ENCODE measurements at places on chromosomes 7 and 10. TPM values are rescaled to one million over a fixed set of nuclear protein-coding genes. Genes with fewer than 3 reads are reported as not detected.
A peak's percentile ranks its signal among the peaks of the same experiment; 100 is the strongest.

- peak overlapping the region; percentile 94 for H3K27ac ChIP-seq
- H3K4me3 ChIP-seq = peak overlapping the region; percentile 97
- H3K4me1 ChIP-seq = peaks cover 33% of the 10 kb centered on the region
- DNase-seq = peak; percentile 49
- peaks cover 51% of the 10 kb centered on the region for H3K36me3 ChIP-seq
Observed at GRCh38 chr7:5525271-5526099, 101.9 kb upstream of the TNRC18 start.

DNA sequence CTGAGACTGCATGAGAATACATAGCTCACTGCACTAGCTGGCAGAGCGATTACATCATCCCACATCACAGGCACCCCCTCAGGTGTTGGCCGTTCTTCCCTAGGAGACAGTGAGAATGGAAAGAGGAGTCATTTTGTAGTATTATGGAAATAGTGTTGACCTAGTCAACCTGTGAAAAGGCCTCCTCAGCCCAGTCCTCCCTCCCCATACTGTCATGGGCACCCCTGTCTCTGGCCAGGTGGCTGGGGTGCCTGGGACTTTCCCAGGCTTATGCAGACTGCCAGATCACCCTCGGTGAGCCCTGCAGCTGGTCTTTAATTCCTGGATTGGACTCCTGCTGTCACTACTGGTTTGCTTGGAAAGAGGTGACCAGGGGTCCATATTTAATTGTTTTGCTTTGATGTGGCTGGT is 4.0 kb downstream of the INPP5A start:
- H3K27me3 ChIP-seq = no peaks in the 10 kb centered on the region
- no peak overlapping the region for H3K4me3 ChIP-seq
- no peak overlapping the region for H3K27ac ChIP-seq
- H3K36me3 ChIP-seq = peaks cover 4% of the 10 kb centered on the region
- H3K4me1 ChIP-seq = peaks cover 66% of the 10 kb centered on the region

- no peak overlapping the region for H3K27ac ChIP-seq
- no peak for DNase-seq
- no peaks in the 10 kb centered on the region for H3K36me3 ChIP-seq
- H3K4me3 ChIP-seq = no peak overlapping the region
- H3K4me1 ChIP-seq = no peaks in the 10 kb centered on the region
Observed at GRCh38 chr10:46064269-46064817, 18.3 kb upstream of the MSMB start.

DNA sequence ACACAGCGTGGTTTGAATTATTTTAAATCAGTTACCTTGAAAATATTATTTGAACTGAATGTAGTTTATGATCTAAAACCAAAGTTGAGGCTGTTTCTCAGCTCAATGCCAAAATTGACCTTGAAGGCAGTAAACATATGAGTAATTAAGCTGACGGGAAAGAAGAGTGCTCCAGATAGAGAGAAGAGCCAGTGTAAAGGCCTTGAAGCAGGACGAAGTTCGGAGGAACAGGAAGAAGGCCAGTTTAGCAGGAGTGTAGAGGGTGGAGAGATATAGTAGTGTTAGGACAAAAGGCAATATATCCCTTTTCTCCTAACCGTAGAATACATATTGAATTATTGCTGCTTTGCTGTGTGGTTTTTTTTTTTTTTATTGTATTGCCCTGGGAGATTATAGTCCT is 63.2 kb downstream of the CYP51A1 start:
- no peak for DNase-seq
- peaks cover 7% of the 10 kb centered on the region for H3K4me1 ChIP-seq
- H3K4me3 ChIP-seq = no peak overlapping the region
- peaks cover 24% of the 10 kb centered on the region for H3K36me3 ChIP-seq
- no peaks in the 10 kb centered on the region for H3K27me3 ChIP-seq

DNA sequence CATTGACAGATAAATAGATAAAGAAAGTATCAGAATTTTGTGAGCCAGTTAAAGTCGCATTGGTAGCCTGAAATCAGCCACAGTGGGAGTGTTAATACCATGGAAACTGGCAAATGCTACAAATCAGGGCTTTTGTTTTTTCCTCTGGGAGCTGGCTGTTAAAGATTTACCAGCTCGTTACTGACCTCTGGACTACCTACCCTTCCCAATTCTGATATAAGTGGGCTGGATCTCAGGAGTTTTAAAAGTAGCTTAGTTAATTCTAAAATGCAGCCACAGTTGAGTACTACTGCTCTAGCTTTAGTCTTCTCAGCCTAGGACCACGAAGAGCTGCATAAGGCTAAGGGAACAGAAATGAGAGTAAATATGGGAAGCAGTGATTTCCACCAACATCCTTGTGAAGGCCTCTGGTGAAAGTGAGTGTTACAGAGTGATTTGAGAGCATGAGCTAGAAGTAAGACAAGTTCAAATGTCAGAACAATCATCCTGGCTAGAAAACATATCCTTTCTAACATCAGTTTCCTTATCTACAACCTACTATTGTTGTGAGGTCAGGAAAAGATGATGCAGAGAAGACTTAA is 53.2 kb downstream of the A1CF start:
- no peaks in the 10 kb centered on the region for H3K36me3 ChIP-seq
- H3K4me1 ChIP-seq = no peaks in the 10 kb centered on the region
- H3K27ac ChIP-seq = no peak overlapping the region
- no peak overlapping the region for H3K4me3 ChIP-seq
- no peak for DNase-seq
- H3K27me3 ChIP-seq = peaks cover 10% of the 10 kb centered on the region

- H3K36me3 ChIP-seq = peaks cover 14% of the 10 kb centered on the region
- peak overlapping the region; percentile 84 for H3K27ac ChIP-seq
- peaks cover 36% of the 10 kb centered on the region for H3K4me1 ChIP-seq
- no peaks in the 10 kb centered on the region for H3K27me3 ChIP-seq
- DNase-seq = peak; percentile 38
Observed at GRCh38 chr7:877312-878232, 1.2 kb downstream of the GET4 start.

- H3K27me3 ChIP-seq = no peaks in the 10 kb centered on the region
- DNase-seq = no peak
- H3K4me1 ChIP-seq = no peaks in the 10 kb centered on the region
- H3K4me3 ChIP-seq = no peak overlapping the region
Observed at GRCh38 chr10:64726466-64726865, 1205.3 kb downstream of the REEP3 start.

GRCh38 chr10:30701451-30702173 is 72.1 kb upstream of the LYZL2 start:
- peaks cover 39% of the 10 kb centered on the region for H3K36me3 ChIP-seq
- peak overlapping the region; percentile 98 for H3K27ac ChIP-seq
- H3K27me3 ChIP-seq = no peaks in the 10 kb centered on the region

Gene SUN3
- not detected for total RNA-seq

DNA sequence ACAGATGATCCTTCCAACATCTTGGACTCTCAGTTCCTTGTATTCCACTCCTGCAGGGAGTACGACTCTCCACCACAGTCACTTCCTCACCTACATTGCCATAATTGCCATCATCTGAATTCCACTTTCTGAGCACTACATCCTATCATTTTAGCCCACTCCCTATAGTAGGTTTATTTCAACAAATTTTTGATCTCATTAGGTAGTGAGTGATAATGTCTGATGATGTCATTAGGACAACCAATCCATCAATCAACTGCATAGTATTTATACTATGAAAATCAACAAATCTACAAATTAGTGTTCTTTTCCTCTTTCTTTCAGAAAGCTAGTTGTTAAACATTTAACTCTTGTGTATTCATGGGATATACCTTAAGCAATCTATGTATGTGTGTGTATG is 13.7 kb upstream of the TRA2A start:
- no peaks in the 10 kb centered on the region for H3K27me3 ChIP-seq
- peaks cover 2% of the 10 kb centered on the region for H3K4me1 ChIP-seq
- no peak for DNase-seq
- no peak overlapping the region for H3K4me3 ChIP-seq
- H3K36me3 ChIP-seq = no peaks in the 10 kb centered on the region
- no peak overlapping the region for H3K27ac ChIP-seq

Gene LANCL2
- 6.3 TPM for total RNA-seq

GRCh38 chr7:43449577-43449976 is 133.3 kb upstream of the STK17A start:
- H3K27ac ChIP-seq = no peak overlapping the region
- H3K36me3 ChIP-seq = no peaks in the 10 kb centered on the region
- no peaks in the 10 kb centered on the region for H3K27me3 ChIP-seq
- H3K4me1 ChIP-seq = no peaks in the 10 kb centered on the region
- no peak overlapping the region for H3K4me3 ChIP-seq
- no peak for DNase-seq

Gene HOGA1
- total RNA-seq = not detected

- peak overlapping the region; percentile 77 for H3K27ac ChIP-seq
- H3K4me3 ChIP-seq = no peak overlapping the region
- peaks cover 69% of the 10 kb centered on the region for H3K4me1 ChIP-seq
- DNase-seq = peak; percentile 15
- H3K27me3 ChIP-seq = no peaks in the 10 kb centered on the region
Observed at GRCh38 chr7:24924375-24924774, 55.6 kb downstream of the OSBPL3 start.

DNA sequence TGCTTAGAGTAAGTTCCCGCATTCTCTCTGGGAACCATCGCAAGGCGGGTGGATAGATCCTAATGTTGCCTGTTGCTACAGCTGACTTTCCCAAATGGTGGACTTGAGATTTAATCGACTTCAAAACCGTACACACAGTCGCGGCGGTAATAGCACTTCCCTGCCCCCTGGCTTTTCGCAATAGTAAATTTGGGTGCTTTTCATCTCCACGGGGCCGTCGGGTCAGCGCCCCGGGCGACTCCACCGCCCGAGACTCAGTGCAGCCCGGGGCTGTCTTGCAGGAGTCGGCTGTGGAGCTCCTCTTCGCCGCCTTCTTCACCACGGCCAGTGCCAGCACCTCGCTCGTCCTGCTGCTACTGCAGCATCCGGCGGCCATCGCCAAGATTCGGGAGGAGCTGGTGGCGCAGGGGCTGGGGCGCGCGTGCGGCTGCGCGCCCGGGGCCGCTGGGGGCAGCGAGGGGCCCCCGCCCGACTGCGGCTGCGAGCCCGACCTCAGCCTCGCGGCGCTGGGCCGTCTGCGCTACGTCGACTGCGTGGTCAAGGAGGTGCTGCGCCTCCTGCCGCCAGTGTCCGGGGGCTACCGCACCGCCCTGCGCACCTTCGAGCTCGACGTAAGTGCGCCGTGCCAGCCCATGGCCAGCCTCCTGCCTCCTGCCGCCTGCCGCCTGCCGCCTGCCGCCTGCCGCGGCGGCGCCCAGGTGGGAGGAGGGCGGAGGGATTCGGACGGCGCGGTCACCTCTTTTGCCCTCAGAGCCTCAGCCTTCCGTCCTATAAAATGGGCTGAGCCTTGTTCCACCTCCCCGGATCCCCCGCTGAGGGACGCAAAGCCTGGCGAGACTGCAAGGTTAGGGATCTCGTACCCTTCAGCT is 5.3 kb downstream of the CYP26C1 start:
- peaks cover 76% of the 10 kb centered on the region for H3K27me3 ChIP-seq
- peaks cover 23% of the 10 kb centered on the region for H3K4me1 ChIP-seq
- H3K36me3 ChIP-seq = no peaks in the 10 kb centered on the region
- DNase-seq = no peak

- no peak overlapping the region for H3K27ac ChIP-seq
- H3K4me3 ChIP-seq = no peak overlapping the region
- no peak for DNase-seq
- peaks cover 4% of the 10 kb centered on the region for H3K4me1 ChIP-seq
Observed at GRCh38 chr10:26573674-26574073, 123.8 kb upstream of the PDSS1 start.

DNA sequence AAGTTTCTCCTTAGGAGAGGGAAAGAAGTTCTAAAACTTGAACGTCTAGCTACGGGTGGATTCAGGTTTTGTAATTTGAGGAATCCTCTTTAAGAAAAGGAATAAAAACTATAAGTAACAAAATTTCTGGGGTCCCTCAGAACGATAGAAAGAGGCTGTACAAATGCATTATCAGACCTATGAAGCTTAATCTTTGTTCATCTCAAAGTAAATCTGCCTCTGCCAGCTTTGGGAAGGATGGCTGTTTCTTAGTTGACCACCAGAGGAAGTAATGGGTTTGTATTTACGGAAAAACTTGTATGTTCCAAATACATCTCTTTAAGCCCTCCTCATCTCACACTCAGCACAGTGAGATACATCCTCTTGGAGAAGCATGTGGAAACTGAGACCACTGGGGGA is 864 bp downstream of the PSTK start:
- no peak for DNase-seq
- H3K4me1 ChIP-seq = peaks cover 16% of the 10 kb centered on the region
- H3K4me3 ChIP-seq = peak overlapping the region; percentile 82
- H3K27me3 ChIP-seq = no peaks in the 10 kb centered on the region
- H3K36me3 ChIP-seq = peaks cover 1% of the 10 kb centered on the region

DNA sequence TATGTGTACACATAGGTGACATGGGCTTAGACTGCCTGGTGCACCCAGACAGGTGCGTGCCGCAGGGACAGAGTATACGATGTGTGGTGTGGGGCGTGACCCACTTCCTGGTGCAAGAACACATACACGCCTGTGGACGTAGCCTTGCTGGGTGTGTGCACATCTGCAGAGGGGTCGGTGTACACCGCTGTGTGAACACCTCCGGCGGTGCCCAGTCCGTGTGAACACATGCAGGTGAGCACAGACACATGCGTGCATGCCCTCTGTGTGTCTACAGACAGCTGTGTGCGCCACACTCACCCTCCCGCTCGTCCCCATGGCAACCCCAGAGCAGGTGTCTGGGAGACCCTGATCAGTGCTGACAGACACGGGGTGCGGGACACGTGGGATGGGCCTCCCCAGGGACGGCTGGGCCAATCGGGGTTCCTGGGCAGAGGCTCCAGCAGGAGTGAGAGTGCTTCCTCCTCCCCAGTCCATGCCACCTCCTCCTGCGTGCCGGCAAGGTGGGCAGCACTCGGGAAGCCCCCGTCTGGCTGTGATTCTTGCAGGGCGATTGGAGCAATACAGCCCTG is 23.4 kb downstream of the ELFN1 start:
- H3K4me3 ChIP-seq = no peak overlapping the region
- DNase-seq = peak; percentile 3
- no peaks in the 10 kb centered on the region for H3K36me3 ChIP-seq
- peaks cover 13% of the 10 kb centered on the region for H3K27me3 ChIP-seq

- no peak for DNase-seq
- no peaks in the 10 kb centered on the region for H3K27me3 ChIP-seq
- H3K27ac ChIP-seq = no peak overlapping the region
- peaks cover 10% of the 10 kb centered on the region for H3K4me1 ChIP-seq
- H3K4me3 ChIP-seq = no peak overlapping the region
- peaks cover 1% of the 10 kb centered on the region for H3K36me3 ChIP-seq
Observed at GRCh38 chr7:139702811-139703486, 74.8 kb downstream of the HIPK2 start.

Gene EBLN1
- total RNA-seq = not detected

Gene COL26A1
- total RNA-seq = not detected

- no peak overlapping the region for H3K4me3 ChIP-seq
- no peaks in the 10 kb centered on the region for H3K36me3 ChIP-seq
- H3K27me3 ChIP-seq = no peaks in the 10 kb centered on the region
- peaks cover 8% of the 10 kb centered on the region for H3K4me1 ChIP-seq
- no peak overlapping the region for H3K27ac ChIP-seq
Observed at GRCh38 chr10:84175436-84175835, 1.8 kb downstream of the GPR15LG start.

GRCh38 chr7:149245244-149245643 is 5.8 kb downstream of the ZNF212 start:
- peak; percentile 82 for DNase-seq
- peak overlapping the region; percentile 43 for H3K4me3 ChIP-seq
- no peaks in the 10 kb centered on the region for H3K27me3 ChIP-seq
- H3K36me3 ChIP-seq = peaks cover 30% of the 10 kb centered on the region

Gene VWDE
- 2.3 TPM for total RNA-seq

Gene HUS1
- total RNA-seq = 38.6 TPM

All from activated CD4-positive, alpha-beta memory T cell treated with anti-CD3 and anti-CD28 coated beads for 36 hours (primary cell).